Nephron progenitor cell (in vitro differentiated cells): ENCODE measurements at places on chromosomes 6 and 20.
A peak's percentile ranks its signal among the peaks of the same experiment; 100 is the strongest.

DNA sequence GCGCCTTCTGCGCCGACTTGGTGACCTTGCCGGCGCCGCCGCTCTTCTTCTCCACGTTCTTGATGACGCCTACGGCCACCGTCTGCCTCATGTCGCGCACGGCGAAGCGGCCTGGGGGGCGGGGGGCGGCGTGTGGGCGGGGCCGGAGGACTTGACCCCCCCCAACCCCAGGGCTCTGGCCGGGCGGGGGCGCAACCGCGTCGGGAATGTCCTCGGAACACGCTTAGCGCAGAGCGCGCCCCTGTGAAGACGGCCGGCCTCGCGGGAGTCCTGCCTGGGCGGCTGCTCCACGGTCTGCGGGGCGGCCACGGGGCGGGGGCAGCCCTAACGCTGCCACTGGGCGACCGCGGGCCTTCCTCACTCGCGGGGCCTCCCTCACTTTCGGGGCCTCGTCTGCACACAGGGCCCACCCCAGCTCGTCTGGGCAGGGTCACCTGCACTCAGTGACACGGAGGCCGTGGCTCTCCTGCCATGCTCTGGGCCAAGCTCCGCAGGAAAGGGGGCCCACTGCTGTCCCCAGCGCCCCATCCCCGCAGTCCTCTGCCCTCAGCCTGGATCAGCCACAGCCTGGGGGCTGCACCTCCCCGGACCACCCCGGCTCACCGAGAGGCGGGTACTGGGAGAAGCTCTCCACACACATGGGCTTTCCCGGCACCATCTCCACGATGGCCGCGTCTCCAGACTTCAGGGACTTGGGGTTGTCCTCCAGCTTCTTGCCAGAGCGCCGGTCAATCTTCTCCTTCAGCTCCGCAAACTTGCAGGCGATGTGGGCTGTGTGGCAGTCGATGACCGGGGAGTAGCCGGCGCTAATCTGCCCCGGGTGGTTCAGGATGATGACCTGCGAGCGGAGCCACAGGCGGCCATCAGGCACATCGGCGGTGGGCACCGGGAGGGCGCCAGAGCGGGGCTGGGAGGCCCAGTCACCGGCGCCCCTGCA, 10.3 kb downstream of the EEF1A2 start:
- DNase-seq, result peak; percentile 63

DNA sequence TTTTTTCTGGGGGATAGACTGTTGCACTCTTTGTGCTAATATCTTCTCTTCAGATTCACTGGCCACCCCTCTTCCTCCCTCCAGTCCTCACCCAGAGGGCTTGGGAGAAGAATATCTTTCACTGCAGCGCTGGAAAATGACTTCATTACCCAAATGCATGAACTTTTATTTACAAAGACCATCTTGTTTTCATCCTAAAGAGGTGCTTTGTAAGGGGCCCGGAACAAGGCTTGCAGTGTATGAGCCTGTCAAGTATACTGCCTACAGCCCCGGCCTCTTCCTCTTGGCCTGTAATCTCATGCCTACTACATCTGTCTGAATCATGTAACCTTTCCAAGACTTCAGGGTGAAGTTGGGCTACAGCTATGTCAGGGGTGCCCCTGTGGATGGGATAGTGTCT, 554 bp upstream of the LAMA4 start:
- no peak for DNase-seq

DNA sequence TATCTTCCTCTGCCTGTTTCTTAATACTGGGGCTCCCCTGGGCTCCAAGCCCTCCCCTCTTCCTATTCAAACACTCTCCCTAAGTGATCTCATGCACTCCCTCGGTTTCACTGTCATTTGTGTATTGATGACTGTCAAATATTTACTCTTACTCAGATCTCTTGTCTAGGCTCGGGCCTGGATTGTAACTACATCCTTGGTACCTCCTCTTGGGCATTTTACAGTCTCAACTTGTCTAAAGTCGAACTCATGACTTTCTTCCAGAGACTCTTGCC, 189.4 kb upstream of the PRDM1 start:
- no peak for DNase-seq

- no peak for DNase-seq
Observed at GRCh38 chr6:31622684-31623091, 2.2 kb downstream of the PRRC2A start.

DNA sequence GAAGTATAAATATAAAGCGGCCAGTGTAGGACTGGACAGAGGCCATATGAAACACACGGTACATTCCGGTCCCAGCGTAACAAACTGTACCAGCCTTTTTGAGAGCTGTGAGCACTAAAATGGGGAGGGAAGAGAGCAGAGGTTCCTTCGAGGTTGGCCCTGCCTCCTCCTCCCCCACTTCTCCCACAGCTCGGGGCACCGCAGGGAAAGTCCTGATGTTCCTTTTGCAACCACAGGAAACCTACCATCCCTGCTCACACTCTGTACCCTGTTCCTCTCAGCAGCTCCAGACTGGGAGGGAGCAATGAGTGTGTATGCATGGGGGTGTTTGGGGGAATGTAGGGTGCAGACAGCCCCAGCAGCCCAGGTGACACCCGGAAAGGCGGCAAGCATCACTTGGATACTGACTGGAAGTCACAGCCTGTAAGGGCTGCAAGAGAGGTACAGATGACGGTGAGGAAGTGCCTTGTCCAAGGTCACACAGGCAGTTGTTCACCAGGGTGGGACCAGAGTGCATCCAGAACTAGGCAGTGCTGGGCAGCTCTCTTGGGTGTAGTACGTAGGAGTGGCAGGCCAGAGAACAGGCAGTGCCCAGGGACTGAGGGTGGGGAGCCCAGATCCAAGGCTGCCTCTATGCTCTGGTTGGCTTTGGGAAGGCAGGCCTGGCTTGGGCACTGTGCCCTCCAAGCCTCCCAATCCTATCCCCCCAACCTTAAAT, 11.0 kb upstream of the ARMC12 start:
- DNase-seq, result no peak

GRCh38 chr6:47809873-47810272, 28.0 kb downstream of the OPN5 start:
- peak; percentile 3 for DNase-seq

GRCh38 chr20:52572687-52573086, 381.1 kb upstream of the ZFP64 start:
- DNase-seq, result no peak

DNA sequence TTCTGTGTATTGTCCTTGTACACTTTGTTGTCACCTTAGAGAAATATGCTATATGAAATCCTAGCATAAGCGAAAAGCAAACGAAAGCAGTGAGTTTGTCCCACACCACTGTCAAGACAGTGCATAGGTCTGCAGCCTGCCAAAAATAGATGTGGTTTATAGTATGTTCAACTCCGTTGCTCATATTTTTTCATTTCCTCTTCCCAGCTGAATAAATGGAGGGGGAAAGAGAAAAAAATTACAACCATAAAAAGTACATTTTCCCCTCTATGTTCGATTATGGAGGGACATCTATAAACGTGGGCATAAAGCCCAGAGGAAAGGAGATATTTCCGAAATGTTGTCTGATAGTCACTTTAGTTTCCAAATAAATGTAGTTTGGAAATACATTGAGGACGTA, 25.8 kb downstream of the PRL start:
- DNase-seq, result no peak

DNA sequence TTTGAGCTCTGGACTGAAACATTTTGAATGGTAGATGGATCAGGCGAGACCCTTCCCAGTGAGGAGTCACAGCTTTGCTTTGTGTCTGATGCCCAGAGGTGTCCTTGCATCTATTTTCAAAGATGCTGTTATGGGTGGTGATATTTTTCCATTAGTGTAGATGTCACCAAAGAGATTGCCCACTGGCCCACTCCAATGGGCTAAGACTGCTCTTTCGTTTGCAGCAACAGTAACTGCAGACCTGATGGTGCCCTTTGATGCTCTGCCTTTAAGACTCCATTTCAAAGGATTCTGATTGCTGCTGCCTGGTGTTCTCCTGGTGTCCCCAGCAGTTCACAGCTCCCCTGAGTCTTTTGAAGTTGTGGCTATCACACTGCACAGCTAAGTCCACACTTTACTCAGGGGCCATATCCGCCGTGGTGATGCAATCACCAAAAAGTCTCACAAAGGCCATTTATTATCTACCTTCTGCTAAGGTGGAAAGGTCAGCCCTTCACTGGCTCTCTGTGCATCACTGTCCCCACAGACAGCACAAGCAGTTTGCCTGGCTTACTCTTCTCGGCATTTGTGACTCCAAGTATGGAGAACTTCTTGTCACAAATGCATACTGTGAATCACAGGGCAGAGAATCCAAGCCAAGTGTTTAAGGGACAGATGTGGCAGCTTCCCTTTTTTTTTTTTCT, 56.4 kb downstream of the NOX3 start:
- DNase-seq, result no peak

- DNase-seq, result no peak
Observed at GRCh38 chr6:109306733-109307132, 75.5 kb downstream of the CD164 start.

DNA sequence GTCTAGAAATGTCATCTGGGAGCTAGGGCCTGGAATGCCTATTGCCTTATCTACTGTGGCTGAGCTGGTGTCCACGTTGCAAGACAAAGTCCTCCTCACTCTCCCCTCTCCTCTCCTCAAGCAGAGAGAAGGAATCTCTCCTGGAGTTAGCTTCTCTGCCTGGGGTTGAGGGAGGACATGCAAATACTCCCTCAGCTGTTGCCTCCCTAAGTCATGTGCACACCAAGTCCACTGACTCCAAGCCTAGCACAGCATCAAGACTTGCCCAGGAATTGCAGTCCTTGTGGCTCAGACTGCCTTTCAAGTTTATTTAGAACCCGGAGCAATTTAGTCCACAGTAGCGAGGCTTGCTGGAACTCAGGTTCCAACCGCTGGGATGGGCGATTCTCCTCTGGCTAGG, 38.0 kb upstream of the SCP2D1 start:
- no peak for DNase-seq

DNA sequence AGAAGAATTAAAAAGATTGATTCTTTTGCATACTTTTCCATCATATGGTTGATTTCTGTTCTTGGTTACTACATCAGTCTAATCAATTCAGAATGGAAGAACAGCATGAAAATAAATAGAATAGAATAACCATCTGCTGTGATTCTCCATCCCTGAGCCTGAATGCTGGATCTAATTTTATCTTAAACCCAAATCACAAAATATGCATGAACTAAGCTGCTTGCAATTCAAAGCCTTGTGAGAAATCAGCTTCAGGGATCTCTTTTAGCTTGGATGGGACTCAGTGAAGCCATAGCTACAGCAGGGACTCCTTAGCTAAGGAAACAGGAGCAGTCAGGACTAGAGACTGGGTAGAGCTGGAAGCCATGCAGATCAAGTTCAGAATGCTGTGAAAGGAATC, 74.1 kb downstream of the TPBG start:
- no peak for DNase-seq

DNA sequence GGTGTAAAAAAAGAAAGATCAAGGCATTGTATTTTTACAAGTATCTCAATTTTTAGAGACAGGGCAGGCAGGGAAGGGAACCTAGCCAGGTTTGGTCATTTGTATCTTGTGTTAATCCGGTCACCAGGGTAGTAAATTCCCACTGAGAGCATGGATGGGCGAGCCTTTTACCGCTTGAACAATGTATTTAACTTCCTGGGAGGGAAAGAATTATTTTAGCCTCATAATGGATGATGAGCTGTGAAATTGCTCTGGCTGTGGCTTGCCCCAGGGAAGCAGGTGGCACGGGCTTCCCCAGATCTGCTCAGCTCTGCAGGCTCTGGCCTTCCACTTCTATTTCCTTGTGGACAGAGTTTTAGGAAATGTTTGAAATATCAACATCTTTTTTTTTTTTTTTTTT, 72.9 kb downstream of the TOX2 start:
- no peak for DNase-seq

DNA sequence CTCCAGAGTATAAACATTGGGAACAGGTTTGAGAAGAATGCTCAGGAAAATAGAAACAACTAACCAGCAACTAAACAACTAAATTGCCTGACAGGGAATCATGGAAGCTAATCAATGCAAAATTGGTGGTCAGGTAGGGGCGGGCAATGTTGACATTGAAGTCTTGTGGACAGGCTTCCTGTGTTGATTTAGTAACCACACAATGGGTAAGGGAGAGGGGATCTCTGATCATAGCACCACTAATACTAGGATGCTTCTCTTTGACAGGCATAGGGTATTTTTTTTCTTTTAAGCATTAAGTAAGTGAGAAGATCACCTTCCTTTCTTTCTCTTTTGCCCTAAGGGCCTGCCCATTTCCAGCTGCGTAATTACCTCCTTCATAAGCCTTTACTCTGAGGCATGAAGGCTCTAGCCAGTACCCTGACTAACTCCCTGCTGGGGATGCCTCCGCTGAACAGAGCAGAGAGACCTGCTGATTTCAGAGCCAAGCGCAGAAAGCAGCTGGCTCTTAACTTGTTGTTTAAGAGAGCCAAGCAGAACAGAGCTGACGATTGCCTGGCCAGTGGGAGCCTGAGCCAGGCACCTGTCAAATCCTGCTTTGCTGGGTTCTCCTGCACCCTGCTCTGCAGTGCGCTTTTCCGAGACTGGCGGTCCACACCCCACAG, 118.7 kb downstream of the BMP2 start:
- peak; percentile 13 for DNase-seq

- no peak for DNase-seq
Observed at GRCh38 chr6:39357998-39358686, 35.6 kb upstream of the KCNK16 start.

DNA sequence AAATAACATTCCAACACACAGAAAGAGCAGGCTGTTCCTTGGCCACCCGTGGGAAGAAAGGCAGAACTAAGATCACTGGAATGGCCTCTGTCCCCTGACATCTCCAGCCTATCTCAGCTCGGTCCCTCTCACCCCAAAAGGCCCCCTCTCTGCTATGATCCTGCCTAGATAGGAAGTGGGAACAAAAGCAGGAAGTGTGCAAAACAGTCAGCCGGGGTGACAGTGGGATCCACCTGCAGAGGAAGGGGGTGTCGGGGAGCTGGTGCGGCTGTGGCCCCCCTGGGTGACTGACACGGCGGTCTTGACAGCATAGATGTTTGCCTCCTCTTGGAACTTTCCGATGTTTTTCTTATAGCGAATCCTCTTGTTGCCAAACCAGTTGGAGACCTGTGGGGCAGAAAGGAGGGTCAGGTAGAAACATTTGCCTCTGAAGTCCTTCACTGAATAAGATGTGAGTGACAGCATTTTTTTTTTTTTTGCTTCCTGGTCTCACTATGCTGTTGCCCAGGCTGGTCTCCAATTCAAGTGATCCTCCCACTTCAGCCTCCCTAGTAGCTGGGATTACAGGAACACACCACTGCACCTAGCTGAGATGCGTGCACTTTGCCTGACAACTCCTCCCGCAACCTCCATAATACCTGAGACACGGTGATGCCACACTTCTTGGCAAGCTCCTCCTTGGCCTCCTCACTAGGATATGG, 2.8 kb downstream of the PBX2 start:
- DNase-seq, result no peak

- DNase-seq, result no peak
Observed at GRCh38 chr6:119647309-119647708, 297.7 kb upstream of the MAN1A1 start.

GRCh38 chr6:17012421-17013225, 89.2 kb upstream of the STMND1 start:
- DNase-seq, result peak; percentile 21

DNA sequence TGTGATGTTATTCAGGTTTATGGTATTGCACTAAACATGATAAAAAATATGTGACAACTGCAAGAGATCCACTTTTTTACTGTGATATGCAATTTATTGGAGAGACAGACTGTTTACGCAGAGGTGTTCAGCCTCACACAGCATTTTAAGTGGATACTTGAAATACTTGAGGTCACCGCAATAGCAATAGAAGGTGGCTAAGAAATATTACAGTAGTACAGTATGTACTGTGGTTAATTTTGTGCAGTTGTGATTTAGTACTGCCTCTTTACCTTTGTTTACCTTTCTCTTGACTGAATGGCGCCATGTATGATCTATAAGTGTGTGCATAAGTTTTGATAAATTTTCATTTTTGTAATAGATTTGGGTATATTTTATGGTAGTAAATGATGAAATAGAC, 17.4 kb downstream of the MACROD2 start:
- no peak for DNase-seq

GRCh38 chr6:84777888-84778287, 13.5 kb upstream of the TBX18 start:
- DNase-seq, result no peak
